ENCODE measurements at places on chromosomes 6 and 20.

DNA sequence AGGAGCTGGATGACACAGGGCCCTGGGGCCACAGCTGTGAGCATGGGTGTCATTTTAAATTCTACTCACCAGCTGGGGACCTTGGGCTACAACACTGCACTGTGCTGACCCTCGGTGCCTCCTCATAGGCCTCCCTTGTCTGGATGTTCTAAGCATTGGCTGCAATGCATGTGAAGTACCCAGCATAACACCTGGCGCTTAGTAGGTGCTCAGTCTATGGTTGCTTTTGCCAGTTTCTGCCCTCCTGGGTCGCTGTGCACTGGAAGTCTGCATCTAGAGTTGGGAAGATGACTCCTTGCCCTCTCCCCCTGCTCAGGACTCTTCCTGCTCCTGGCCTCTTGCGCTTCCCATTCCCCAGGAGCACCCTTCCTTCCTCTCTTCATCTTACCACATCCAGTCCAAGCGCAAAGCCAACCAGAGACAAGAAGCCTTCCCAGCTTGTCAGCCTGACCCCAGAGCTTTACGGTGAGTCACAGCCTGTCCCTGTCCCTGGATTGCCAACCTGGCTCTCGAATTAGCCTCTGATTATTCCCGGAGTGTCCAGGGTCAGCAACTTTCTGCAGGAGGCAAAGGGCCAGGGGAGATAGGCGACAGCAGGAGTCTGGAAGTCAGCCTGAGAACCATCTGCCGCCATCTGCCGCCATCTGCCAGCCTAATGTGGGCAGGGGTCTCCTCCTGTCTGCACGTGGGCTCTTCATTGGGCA lies 8.8 kb downstream of the SLC13A3 start:
- DNase-seq = peak; percentile 44
- H3K4me3 ChIP-seq = no peak overlapping the region
- H3K27me3 ChIP-seq = peaks cover 8% of the 10 kb centered on the region
- H3K36me3 ChIP-seq = no peaks in the 10 kb centered on the region
- no peaks in the 10 kb centered on the region for H3K4me1 ChIP-seq

GRCh38 chr6:166633732-166634535 lies 6.9 kb upstream of the RPS6KA2 start:
- H3K4me3 ChIP-seq = no peak overlapping the region
- peaks cover 22% of the 10 kb centered on the region for H3K27me3 ChIP-seq
- no peak overlapping the region for H3K27ac ChIP-seq
- no peaks in the 10 kb centered on the region for H3K36me3 ChIP-seq
- H3K4me1 ChIP-seq = no peaks in the 10 kb centered on the region

- peak; percentile 76 for DNase-seq
- H3K27ac ChIP-seq = peak overlapping the region; percentile 96
- peaks cover 51% of the 10 kb centered on the region for H3K4me1 ChIP-seq
- H3K27me3 ChIP-seq = no peaks in the 10 kb centered on the region
- H3K4me3 ChIP-seq = peak overlapping the region; percentile 98
- no peaks in the 10 kb centered on the region for H3K36me3 ChIP-seq
These were observed 637 bp downstream of the ARID1B start for GRCh38 chr6:156777577-156778453.

GRCh38 chr6:13872681-13873080 lies 52.1 kb upstream of the RNF182 start:
- H3K27me3 ChIP-seq = peaks cover 4% of the 10 kb centered on the region
- peak overlapping the region; percentile 95 for H3K27ac ChIP-seq
- peak overlapping the region; percentile 88 for H3K4me3 ChIP-seq
- DNase-seq = no peak

- no peak overlapping the region for H3K4me3 ChIP-seq
- peaks cover 6% of the 10 kb centered on the region for H3K4me1 ChIP-seq
- no peak for DNase-seq
- no peaks in the 10 kb centered on the region for H3K27me3 ChIP-seq
- no peak overlapping the region for H3K27ac ChIP-seq
These were observed 31.8 kb downstream of the PSMF1 start for GRCh38 chr20:1150218-1150617.

GRCh38 chr6:81241126-81242041 lies 511.1 kb downstream of the TENT5A start:
- H3K4me1 ChIP-seq = no peaks in the 10 kb centered on the region
- H3K4me3 ChIP-seq = no peak overlapping the region
- H3K36me3 ChIP-seq = no peaks in the 10 kb centered on the region
- H3K27me3 ChIP-seq = no peaks in the 10 kb centered on the region

All from type B pancreatic cell (in vitro differentiated cells).